Muscle of leg (tissue), 16 donors: ENCODE measurements at places on chromosomes 2 and 18.
A peak's percentile ranks its signal among the peaks of the same experiment; 100 is the strongest.

- no peak for DNase-seq
Measured at GRCh38 chr2:62424899-62425298, 81.1 kb downstream of the TMEM17 start.

- peak; percentile 87 for DNase-seq
Measured at GRCh38 chr2:228827056-228827700, 443.9 kb downstream of the PID1 start.

GRCh38 chr18:13264091-13265007 lies 45.8 kb downstream of the LDLRAD4 start:
- DNase-seq = peak; percentile 93

DNA sequence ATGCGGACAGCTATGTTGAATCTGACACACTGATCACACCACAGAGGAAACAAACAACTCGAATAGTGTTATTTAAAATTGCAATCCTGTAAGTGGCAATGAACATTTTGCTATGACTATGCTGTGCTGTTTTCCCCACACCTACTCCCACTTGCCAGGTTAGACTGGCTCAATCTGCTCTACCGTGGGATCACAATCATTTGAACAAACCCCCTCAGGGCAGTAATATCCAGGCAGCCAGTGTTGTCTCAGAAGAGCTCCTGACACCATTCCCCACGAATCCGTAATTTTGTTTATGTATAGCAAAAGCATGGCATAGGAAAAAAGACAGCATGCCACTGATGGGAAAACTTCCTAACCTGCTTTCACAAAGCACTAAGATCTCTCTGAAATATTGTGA lies 284.3 kb downstream of the ERBB4 start:
- DNase-seq = no peak

- DNase-seq = no peak
Measured at GRCh38 chr2:210548878-210549384, 7.5 kb upstream of the CPS1 start.

DNA sequence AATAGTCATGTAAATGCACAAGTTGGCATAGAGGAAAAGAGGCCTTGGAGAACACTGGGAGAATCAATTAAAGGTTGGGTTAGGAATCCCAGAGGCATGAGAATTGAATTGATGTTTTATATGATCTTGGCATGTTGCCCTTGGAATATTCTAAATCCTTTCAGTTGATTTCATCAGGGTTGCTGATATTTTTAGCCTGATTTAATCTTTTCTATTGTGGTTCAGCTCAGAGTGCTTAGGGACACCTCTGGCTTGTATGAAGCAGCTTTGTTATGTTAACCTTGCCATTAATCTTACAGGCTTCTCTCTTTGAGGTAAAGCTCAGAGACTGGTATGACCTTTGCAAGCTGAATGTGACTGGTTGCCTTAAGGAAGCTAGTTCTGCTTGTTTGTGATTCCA lies 64.4 kb upstream of the LYPD6B start:
- no peak for DNase-seq
